ENCODE measurements at places on chromosomes 12 and 14.

- DNase-seq = no peak
Measured at GRCh38 chr14:80862983-80863382, 78.6 kb downstream of the CEP128 start.

- peak; percentile 16 for DNase-seq
Measured at GRCh38 chr14:77151918-77152588, 10.5 kb upstream of the ZDHHC22 start.

- no peak for DNase-seq
Measured at GRCh38 chr14:40386433-40386832, 954.2 kb upstream of the FBXO33 start.

DNA sequence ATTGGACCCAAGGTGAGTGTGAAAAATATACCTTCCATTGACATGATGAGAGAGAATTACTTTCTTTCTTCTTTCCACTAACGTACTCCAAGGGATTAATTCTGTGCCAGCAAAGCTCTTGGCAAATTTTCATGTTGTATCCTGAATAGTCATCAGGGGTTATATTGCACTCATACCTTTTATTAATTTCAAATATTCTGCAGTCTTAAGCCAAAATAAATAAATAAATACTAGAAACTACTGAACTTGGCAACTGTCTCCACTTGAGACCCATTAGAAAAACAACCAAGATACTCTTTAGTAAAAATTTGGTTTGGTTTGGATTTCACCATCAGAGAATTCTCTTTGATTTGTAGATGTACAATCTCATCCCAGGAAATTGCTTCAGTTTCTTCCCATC lies 22.1 kb upstream of the CLEC14A start:
- DNase-seq = peak; percentile 3

DNA sequence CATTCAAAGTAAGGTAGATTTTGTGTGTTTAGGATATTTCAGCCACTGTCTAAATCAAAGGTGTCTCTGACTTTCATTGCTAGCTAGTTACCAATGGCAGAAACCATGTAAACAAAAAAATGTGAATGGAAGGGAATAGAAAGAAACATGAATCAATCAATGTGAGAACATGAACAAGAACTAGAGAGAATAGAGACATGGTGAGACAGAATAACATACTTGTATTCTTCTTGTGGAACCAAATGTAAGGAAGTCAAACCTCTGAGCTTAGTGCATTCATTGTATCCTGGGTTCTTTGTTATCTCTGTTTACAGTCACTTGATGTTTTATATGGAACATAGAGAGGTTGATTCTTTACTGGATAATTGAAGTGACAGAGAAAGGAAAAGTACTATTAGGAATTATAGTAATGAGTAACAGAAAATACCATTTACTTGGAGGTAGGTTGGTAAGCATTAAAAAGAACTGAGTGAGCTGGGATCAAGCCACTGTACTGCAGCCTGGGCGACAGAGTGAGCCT lies 2.6 kb upstream of the WNK1 start:
- no peak for DNase-seq

GRCh38 chr14:104518659-104519350 lies 60.8 kb upstream of the C14orf180 start:
- DNase-seq = no peak

DNA sequence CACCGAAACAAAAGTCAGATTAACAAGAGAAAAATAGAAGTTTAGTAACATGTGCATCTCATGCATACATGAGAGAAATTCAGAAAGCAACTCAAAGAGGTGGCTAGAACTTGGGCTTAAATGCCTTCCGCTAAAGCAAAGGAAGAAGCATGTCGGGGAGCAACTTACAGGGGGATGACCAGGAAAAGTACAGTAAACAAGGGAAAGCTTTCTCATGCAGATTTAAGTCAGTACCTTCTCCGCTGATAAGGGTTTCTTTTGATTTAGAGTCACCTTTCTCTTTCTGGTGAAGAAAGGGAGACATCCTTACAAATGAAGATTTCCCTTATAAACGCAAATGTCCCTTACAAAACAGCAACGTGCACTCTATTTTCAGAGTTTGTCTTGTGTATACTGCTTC lies 6.0 kb upstream of the RNASE6 start:
- DNase-seq = no peak

Measured in fibroblast of gingiva (primary cell).